ENCODE measurements at places on chromosomes 2 and 18. TPM values are rescaled to one million over a fixed set of nuclear protein-coding genes. Genes with fewer than 3 reads are reported as not detected.
A peak's percentile ranks its signal among the peaks of the same experiment; 100 is the strongest.

Gene RNF125
- 7.7 TPM for polyA plus RNA-seq

Gene EIF5B
- polyA plus RNA-seq, result 5.1 TPM

Gene KLHL14
- 18.5 TPM for polyA plus RNA-seq

Gene KIAA2012
- polyA plus RNA-seq, result not detected

- no peak overlapping the region for H3K27ac ChIP-seq
- no peaks in the 10 kb centered on the region for H3K36me3 ChIP-seq
- H3K4me1 ChIP-seq, result peaks cover 6% of the 10 kb centered on the region
- H3K27me3 ChIP-seq, result no peaks in the 10 kb centered on the region
- no peak for DNase-seq
Observed at GRCh38 chr2:62263076-62263715, 67.3 kb downstream of the B3GNT2 start.

- H3K4me3 ChIP-seq, result no peak overlapping the region
- peaks cover 3% of the 10 kb centered on the region for H3K36me3 ChIP-seq
- DNase-seq, result no peak
- no peaks in the 10 kb centered on the region for H3K27me3 ChIP-seq
- H3K4me1 ChIP-seq, result peaks cover 84% of the 10 kb centered on the region
Observed at GRCh38 chr2:60538101-60538500, 15.4 kb downstream of the BCL11A start.

DNA sequence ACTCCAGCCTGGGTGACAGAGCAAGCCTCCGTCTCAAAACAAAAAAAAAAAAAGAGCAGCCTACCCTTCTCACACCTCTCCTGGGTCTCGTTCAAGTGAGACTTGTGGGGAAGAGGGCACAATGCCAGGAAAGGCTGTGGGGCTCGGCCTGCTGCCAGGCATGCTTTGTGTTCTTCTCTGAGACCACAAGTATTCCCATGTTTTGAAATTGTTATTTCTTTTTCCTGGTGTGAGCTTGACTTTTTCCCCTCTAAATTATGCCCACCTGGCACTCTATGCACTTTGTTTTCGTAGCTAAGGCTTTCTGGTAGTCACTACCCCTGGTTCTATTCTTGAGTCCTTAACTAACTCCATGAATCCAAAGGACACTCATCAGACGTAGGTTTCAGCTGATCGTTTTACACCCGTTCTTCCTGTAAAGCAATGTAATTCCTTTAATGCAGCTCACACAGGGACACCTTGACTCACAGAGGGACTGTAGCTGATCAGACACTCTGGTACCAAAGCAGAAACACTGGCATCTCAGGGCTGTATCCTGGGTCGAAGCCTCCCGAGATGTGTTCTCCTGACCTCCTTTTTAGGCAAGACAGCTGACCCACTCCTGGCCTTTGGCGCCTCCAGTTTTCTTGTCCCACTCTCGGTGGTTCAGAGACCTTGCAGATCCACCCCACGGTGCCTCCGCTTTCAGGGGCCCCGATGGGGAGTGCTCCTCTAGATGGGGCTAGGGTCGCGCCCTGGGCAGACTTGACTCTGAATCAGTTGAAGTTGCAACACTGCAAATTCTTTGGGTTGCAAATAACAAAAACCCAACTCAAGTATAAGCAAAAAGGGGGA is 193.3 kb upstream of the AGAP1 start:
- H3K4me1 ChIP-seq, result no peaks in the 10 kb centered on the region
- no peak overlapping the region for H3K27ac ChIP-seq
- DNase-seq, result no peak
- H3K27me3 ChIP-seq, result no peaks in the 10 kb centered on the region
- H3K36me3 ChIP-seq, result no peaks in the 10 kb centered on the region
- no peak overlapping the region for H3K4me3 ChIP-seq

DNA sequence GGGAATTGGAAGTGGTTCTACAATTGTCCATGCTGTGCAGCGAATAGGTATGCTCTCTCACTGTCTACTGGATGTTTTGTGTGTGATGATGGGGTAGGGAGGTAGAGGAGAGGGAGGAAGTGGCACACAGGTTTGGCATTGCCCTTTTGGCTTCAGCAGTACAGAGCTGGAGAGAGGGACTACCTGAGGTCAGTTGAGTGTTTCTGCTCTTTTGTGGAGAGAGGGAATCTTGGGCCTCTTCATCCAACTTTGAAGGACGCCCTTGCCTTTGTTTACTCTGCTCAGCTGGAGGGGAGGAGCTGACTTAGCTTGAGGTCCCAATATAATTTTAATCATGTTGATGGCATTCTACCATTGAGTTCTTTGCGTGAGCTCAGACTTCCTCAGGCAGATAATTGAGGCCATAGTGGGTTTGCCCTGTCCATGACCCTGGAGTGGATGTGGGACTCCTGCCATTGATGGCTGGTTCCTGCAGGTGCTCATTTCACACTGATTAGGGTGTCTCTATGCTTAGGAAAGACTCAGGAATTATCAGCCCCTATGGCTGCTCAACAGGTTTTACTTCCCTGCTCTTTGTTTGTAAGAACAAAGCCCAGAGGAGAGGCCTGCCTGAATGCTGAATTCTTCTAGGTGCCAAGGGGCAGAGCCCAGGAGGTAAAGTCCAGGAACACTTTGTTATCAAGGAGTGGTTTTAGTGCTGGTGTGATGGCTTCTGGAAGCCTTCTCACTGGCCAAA is 7.2 kb downstream of the RPIA start:
- DNase-seq, result no peak
- H3K27ac ChIP-seq, result no peak overlapping the region
- H3K27me3 ChIP-seq, result no peaks in the 10 kb centered on the region
- peaks cover under 1% of the 10 kb centered on the region for H3K4me1 ChIP-seq
- no peak overlapping the region for H3K4me3 ChIP-seq

- H3K4me3 ChIP-seq, result no peak overlapping the region
- H3K4me1 ChIP-seq, result peaks cover 7% of the 10 kb centered on the region
- H3K36me3 ChIP-seq, result no peaks in the 10 kb centered on the region
- H3K27ac ChIP-seq, result no peak overlapping the region
- DNase-seq, result no peak
Observed at GRCh38 chr2:186422226-186422625, 63.8 kb upstream of the ZC3H15 start.

DNA sequence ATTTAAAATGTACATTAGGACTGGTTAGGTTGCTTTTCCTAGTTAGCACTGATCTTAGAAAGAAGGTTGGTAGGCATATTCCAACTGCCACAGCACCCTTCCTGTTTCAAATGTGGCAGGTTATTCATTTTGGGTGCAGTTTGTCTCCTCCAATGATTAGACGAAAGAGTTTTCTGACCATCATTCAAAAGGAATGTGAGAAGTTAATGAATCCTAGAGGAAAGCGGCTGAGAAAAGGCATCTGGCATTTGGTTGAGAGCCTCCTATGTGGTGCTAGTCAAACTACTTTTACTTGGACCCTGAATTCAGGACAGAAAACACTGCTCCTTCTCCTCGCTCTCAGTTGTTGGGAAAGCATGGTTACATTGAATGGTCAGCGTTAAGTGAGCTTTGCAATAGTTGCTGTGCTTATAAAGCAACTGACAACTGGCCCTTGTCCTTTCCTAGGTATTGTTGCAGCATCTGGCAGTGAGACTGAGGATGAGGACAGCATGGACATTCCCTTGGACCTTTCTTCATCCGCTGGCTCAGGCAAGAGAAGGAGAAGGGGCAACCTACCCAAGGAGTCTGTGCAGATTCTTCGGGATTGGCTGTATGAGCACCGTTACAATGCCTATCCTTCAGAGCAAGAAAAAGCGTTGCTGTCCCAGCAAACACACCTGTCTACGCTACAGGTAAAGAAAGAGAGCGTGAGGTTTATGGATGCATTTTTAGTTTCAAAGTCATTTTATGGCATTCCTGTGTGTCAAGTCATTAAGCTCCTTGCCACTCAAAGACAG is 6.1 kb downstream of the TGIF1 start:
- H3K36me3 ChIP-seq, result peaks cover 6% of the 10 kb centered on the region
- no peaks in the 10 kb centered on the region for H3K27me3 ChIP-seq
- DNase-seq, result no peak
- H3K4me3 ChIP-seq, result no peak overlapping the region
- peaks cover 30% of the 10 kb centered on the region for H3K4me1 ChIP-seq

GRCh38 chr2:56687169-56687568 is 503.4 kb downstream of the CCDC85A start:
- H3K4me1 ChIP-seq, result no peaks in the 10 kb centered on the region
- no peaks in the 10 kb centered on the region for H3K36me3 ChIP-seq
- H3K27ac ChIP-seq, result no peak overlapping the region
- no peak overlapping the region for H3K4me3 ChIP-seq
- H3K27me3 ChIP-seq, result no peaks in the 10 kb centered on the region

DNA sequence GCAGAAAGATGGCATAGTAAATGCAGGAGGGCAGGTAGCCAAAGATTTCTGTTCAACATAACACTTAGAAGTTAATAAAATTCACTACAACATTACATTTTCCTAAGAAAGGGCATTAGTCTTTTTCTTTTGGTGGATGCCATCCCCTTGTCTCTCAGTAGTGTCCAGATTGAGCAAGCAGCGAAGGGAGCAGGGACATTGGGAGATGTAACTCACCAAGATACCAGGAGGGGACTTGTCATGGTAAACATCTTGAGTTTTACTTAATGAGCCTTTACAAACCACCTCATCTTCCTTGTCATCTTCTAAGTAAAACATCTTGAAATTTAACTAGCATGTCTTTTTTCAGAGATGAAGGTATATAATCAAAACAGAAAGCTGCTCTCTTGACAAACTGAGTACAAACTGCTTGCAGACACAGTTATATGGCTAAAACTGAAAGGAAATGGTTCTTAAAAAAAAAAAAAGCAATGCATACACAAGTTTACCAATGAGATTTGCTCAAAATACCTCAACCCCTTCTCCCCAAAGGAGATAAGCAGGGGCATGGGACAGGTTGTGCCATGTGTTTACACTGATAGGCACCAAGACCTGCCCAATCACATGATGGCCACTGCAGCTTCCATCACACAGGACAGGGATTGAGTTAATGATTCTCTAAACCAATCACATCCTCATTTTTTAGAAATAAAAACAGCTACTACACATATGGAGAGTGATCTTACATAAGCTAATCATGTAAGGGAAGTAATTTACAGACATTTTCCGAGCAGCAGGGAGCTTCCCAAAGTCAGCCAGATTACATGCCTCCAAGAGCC is 30.3 kb downstream of the LPIN2 start:
- peak overlapping the region; percentile 42 for H3K27ac ChIP-seq
- peaks cover 61% of the 10 kb centered on the region for H3K4me1 ChIP-seq
- peak; percentile 41 for DNase-seq

- no peak overlapping the region for H3K4me3 ChIP-seq
- H3K36me3 ChIP-seq, result no peaks in the 10 kb centered on the region
- H3K4me1 ChIP-seq, result peaks cover 36% of the 10 kb centered on the region
- peaks cover 12% of the 10 kb centered on the region for H3K27me3 ChIP-seq
- no peak for DNase-seq
Observed at GRCh38 chr2:169360984-169361705, 1.2 kb downstream of the LRP2 start.
